ENCODE measurements at places on chromosomes 6 and 20. TPM values are rescaled to one million over a fixed set of nuclear protein-coding genes. Genes with fewer than 3 reads are reported as not detected.

DNA sequence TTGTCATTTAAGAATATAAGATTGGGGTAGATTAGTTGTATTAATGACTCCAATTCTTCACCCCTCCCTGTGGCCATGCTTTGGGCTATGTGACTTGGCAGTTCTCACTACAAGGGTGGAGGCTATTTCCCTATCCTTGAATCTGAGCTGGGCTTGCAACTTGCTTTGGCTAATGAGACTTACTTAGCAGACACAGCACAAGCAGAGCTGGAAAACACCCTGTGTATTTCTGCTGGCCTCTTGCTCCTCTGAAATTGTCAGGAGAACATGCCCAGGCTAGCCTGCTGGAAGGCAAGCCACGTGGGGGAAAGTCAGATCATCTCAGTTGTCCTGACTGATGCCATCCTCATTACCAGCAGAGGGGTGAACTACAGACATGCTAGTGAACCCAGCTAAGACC lies 126.5 kb upstream of the HDGFL1 start:
- H3K4me1 ChIP-seq = no peaks in the 10 kb centered on the region
- H3K36me3 ChIP-seq = no peaks in the 10 kb centered on the region

GRCh38 chr6:126570507-126570906 lies 230.6 kb downstream of the CENPW start:
- H3K4me1 ChIP-seq = no peaks in the 10 kb centered on the region
- no peaks in the 10 kb centered on the region for H3K36me3 ChIP-seq
- no peak for DNase-seq
- no peak overlapping the region for H3K4me3 ChIP-seq
- H3K27me3 ChIP-seq = no peaks in the 10 kb centered on the region

DNA sequence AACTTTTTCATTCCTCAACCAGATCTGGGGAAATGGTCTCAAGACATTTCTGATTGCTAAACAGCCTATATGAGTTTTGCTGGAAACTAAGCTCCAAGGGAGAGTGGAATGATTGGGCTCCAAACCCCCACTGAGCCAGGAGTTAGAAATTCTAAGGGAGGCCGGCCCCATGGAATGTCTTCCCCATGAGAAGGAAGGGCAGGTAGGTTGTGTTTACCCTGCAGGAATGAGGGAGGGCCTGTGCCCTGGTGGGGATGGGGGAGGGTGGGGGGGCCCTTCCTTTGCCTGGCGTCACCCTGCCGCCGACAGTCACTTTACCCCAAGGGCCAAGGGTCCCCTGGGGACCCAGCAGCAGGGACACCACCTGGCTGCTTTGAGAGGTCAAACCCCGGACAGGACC lies 298.9 kb downstream of the TFAP2C start:
- no peaks in the 10 kb centered on the region for H3K36me3 ChIP-seq
- no peak overlapping the region for H3K4me3 ChIP-seq
- DNase-seq = no peak
- no peak overlapping the region for H3K27ac ChIP-seq
- H3K4me1 ChIP-seq = peaks cover 4% of the 10 kb centered on the region
- no peaks in the 10 kb centered on the region for H3K27me3 ChIP-seq

DNA sequence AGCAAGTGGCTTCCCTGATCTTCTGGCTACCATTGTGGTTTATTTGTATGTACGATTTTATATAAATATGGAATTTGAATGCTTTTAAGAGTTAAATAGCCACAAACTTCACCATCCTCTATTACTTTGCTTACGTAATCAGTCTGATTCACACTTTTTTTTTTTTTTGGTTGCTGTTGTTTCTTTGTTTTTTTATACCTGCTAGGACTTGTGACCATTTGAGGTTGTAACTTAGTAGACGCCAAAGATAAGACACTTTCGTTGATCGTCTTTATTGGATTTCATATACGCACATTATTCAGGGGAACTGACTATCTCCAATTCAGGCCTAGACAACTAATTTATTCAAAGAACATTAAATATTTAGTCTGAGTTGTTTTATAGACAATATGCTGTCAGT lies 559.0 kb downstream of the CBLN4 start:
- DNase-seq = no peak
- no peaks in the 10 kb centered on the region for H3K4me1 ChIP-seq
- no peaks in the 10 kb centered on the region for H3K27me3 ChIP-seq
- no peaks in the 10 kb centered on the region for H3K36me3 ChIP-seq
- H3K4me3 ChIP-seq = no peak overlapping the region

DNA sequence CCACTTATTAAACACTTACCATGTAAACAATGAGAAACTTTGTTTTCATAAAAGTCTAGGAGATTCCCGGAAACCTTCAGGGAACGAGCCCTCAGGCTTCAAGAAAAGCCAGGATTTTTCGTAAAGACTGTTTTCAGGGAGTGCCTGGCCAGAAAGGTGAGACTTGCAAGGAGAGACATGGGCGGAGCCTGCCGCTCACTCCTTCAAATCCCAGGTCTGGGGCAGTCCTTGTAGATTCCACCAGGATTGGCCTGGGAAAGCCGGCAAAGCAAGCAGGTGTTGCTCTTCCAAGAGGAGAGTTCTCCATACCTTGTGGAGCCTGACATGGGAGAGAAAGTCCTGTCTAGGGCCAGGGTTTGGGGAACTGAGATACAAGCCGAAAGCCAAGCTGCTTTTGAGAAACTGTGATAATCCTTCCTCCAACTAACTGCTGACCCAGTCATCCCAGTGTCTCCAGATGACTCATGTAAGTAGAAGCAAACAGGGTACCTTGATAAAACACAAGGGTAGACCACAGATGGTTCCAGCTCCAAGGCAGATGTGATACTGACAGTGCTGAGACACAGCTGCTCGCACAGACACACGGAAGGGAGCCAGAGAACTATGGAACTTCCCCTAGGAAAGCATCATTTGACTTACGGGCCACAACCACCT lies 69.4 kb upstream of the NAA20 start:
- no peaks in the 10 kb centered on the region for H3K4me1 ChIP-seq
- no peak overlapping the region for H3K4me3 ChIP-seq
- H3K36me3 ChIP-seq = no peaks in the 10 kb centered on the region
- no peaks in the 10 kb centered on the region for H3K27me3 ChIP-seq
- H3K27ac ChIP-seq = no peak overlapping the region
- no peak for DNase-seq

DNA sequence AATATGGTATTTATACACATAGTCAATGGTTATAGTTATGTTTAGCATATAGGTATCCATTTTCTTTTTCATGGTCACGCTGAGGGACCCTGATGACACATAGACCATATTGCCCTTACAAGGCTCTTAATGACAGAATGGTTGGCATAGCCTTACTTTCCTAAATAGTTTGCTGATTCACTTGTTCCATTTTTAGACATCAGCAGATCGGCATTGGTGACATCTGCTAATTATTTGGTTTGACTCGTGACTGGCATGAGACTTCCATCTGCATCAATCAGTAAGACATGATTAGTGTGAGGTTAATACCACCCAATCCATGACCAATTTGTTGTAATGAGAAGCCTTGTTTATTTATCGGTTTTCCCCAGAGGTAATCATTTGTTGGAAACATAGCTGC lies 309.7 kb downstream of the ALDH8A1 start:
- H3K4me1 ChIP-seq = no peaks in the 10 kb centered on the region
- no peak overlapping the region for H3K27ac ChIP-seq
- H3K36me3 ChIP-seq = no peaks in the 10 kb centered on the region
- no peak for DNase-seq
- H3K4me3 ChIP-seq = no peak overlapping the region

DNA sequence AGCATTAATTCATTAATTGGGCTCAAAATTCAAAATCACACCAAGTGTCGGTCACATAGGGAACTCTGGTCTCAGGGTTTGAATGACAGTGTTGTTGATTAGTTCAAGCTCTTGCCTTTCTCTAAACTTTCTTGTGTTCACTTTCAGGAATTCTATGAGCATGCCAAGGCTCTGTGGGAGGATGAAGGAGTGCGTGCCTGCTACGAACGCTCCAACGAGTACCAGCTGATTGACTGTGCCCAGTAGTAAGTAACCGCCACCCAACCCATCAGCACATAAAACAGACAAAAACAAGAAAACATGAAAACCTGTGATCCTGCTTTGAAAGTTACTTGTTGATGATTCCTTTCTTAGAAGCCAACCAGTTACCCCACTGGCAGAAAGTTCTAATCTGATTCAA lies 52.7 kb downstream of the GNAS start:
- H3K4me3 ChIP-seq = no peak overlapping the region
- peaks cover 9% of the 10 kb centered on the region for H3K4me1 ChIP-seq
- H3K27me3 ChIP-seq = no peaks in the 10 kb centered on the region
- H3K27ac ChIP-seq = peak overlapping the region; percentile 50

GRCh38 chr6:11493974-11494373 lies 43.6 kb upstream of the TMEM170B start:
- no peak for DNase-seq
- no peaks in the 10 kb centered on the region for H3K27me3 ChIP-seq

DNA sequence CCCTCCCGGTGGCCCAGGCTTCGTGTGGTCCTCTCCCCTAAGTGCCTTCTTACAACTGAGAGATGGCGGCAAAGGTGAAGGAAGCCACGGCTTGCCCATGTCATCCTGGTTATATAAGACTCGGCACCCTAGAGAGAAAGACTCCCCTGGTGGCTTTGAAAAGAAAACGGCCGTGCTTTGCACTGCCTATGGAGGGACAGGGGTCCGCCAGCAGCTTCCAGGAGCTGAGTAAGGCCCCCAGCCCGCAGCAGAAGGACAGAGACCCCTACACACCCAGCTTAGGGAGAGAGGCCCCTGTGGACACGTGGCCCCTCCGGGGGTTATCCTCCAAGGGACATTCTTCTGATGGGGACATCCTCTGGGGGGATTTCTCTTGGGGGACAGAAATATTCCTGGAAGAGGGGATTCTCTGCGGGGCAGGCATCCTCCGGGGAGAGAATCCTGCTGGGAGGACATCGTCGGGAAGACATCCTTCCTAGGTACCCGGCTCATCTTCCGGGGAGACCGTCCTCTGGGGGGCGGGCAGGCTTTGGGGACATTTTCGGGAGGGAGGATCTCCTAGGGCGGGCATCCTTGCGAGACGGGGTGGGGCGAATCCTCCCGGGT lies 511 bp upstream of the OGFR start:
- no peaks in the 10 kb centered on the region for H3K27me3 ChIP-seq
- H3K27ac ChIP-seq = peak overlapping the region; percentile 87
- DNase-seq = no peak
- peaks cover 25% of the 10 kb centered on the region for H3K4me1 ChIP-seq

- no peaks in the 10 kb centered on the region for H3K4me1 ChIP-seq
- no peaks in the 10 kb centered on the region for H3K27me3 ChIP-seq
- no peaks in the 10 kb centered on the region for H3K36me3 ChIP-seq
- H3K4me3 ChIP-seq = no peak overlapping the region
- H3K27ac ChIP-seq = peak overlapping the region; percentile 100
Measured at GRCh38 chr20:50195524-50196120, 5.0 kb downstream of the CEBPB start.

DNA sequence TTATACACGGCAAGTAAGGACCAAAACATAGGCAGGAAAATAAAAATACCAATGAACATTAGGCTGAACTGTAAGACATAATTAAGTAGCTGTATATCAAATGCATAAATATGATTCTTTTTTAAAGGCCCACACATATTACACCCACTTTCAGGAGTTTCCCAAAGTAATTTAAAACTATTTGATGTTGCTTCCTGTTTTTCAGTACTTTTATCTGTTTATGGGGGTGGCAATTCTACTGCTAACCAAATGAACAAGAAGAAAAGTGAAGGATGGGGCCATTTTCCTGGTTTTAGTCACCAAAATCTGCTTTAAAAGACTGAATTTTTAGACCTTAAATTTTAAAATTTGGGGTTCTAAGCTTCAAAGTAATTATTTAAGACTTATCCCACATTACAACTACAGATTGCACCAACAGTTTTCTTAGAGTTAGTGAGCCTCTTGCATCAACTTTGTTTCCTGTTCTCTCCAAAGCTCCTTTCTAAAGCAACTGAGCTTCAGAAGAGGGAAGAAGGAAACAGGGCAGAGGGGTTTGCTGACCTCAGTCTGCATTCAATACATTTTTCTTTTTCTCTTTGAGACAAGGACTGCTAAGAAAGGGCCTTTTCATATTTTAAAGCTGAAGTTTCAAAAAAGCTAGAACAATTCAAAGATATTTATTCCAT lies 191.0 kb downstream of the BACH2 start:
- no peak overlapping the region for H3K27ac ChIP-seq
- no peaks in the 10 kb centered on the region for H3K4me1 ChIP-seq
- no peaks in the 10 kb centered on the region for H3K36me3 ChIP-seq
- H3K27me3 ChIP-seq = no peaks in the 10 kb centered on the region

- no peaks in the 10 kb centered on the region for H3K4me1 ChIP-seq
- H3K4me3 ChIP-seq = no peak overlapping the region
- H3K27ac ChIP-seq = no peak overlapping the region
- DNase-seq = no peak
- H3K36me3 ChIP-seq = no peaks in the 10 kb centered on the region
Measured at GRCh38 chr20:36613974-36614373, 8.4 kb downstream of the RAB5IF start.

DNA sequence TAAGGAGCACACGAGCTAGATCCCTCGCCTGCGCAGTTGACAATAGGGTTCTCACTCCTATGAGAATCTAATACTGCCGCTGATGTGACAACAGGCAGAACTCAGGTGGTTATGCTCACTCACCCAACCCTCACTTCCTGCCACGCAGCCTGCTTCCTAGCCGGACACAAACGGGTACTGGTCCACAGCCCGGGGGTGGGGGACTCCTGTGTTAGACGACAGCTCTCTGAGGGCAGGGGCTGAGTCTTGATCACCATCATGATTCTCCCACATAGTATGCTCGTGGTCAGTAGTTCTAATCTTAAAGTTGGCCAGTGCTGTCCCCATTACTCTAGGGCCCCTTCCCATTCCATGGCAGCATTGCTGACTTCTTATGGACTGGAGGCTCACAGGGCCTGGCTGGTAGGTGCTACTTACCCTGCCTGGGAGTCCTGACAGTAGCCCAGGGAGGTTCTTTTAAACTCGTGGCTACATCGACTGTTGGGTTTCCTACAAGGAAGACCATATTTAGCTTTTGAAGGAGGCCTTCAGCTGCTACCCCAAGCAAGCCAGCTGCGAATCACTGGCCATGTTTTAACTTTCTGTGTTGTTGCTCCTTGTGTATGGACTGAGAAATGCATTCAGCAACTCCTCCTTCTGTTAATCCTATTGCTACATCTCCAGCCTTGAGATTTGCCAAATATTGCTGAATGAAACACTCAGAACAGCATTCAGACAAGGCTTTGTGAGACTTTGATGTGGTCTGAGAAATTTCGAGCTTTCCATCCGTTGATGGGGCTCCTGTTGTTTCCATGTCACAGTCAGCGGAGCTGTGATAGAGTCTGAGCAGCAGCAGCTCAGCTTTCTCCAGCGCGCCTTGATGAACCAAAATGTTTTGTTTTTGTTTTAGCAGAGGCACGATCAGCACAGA lies 300.3 kb downstream of the NRN1 start:
- H3K27me3 ChIP-seq = no peaks in the 10 kb centered on the region
- no peak overlapping the region for H3K27ac ChIP-seq
- no peaks in the 10 kb centered on the region for H3K4me1 ChIP-seq
- no peaks in the 10 kb centered on the region for H3K36me3 ChIP-seq
- no peak for DNase-seq

GRCh38 chr20:4014031-4014474 lies 1.3 kb downstream of the RNF24 start:
- no peaks in the 10 kb centered on the region for H3K36me3 ChIP-seq
- peak overlapping the region; percentile 67 for H3K4me3 ChIP-seq
- peak overlapping the region; percentile 87 for H3K27ac ChIP-seq

GRCh38 chr20:6051505-6051904 lies 2.4 kb downstream of the LRRN4 start:
- no peak overlapping the region for H3K4me3 ChIP-seq
- H3K27me3 ChIP-seq = peaks cover 5% of the 10 kb centered on the region
- no peaks in the 10 kb centered on the region for H3K36me3 ChIP-seq

Gene KCNG1
- 109 TPM for total RNA-seq

Gene CST1
- total RNA-seq = not detected

Gene IL20RA
- 6.4 TPM for total RNA-seq

Gene NOX3
- not detected for total RNA-seq

Gene WFDC10B
- not detected for total RNA-seq

Gene TMEM217
- total RNA-seq = not detected

Gene MROH8
- 4.4 TPM for total RNA-seq

Gene CFAP61
- 7.5 TPM for total RNA-seq

Gene IYD
- total RNA-seq = not detected

Gene PPIL6
- 18.0 TPM for total RNA-seq

Measured in uterus (tissue), 4 donors.